ENCODE measurements at places on chromosomes 16 and 17.

GRCh38 chr17:76307966-76308338 lies at the start of gene QRICH2:
Gene QRICH2 (minus strand): TSS chr17:76308276. CDS start chr17:76307998, 278 bp downstream.
- no peak for DNase-seq

GRCh38 chr16:20410121-20410723 lies 888 bp downstream of the ACSM5 start:
- no peak for DNase-seq

- no peak for DNase-seq
Observed at GRCh38 chr16:84138824-84139627, 6.0 kb downstream of the HSDL1 start.

- DNase-seq, result no peak
Observed at GRCh38 chr17:82225368-82226029, 3.3 kb upstream of the SLC16A3 start.

- DNase-seq, result no peak
Observed at GRCh38 chr16:3536271-3536731, 35.5 kb downstream of the CLUAP1 start.

DNA sequence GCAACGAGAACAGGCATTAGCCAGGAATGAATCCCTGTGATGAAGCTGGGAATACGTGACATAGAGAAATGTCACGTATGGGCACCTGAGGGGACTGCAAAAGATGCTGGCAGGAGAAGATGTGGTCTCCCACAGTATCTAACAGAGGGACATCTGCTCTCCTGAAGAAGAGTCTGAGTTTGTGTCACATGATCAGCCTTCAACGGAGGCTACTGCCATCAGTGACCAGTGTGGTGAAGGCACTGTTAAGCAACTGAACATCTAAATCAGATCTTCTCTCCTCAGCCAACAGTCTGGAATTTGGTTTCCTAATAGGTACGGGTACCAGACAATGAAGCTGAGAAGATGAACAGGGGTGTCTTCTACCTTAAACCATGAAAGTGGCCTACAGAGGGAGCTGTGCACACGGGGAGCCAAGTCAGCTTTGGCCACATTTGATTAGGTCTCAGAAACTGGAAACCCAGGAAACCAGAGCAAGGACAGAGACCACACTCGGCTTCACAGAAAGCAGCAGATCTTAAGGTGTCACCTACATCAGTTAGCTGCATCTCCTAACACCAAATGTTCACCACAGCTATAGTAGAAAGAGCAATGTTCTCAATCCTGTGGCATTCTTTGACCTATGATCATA lies 41.8 kb downstream of the BRD7 start:
- DNase-seq, result no peak

DNA sequence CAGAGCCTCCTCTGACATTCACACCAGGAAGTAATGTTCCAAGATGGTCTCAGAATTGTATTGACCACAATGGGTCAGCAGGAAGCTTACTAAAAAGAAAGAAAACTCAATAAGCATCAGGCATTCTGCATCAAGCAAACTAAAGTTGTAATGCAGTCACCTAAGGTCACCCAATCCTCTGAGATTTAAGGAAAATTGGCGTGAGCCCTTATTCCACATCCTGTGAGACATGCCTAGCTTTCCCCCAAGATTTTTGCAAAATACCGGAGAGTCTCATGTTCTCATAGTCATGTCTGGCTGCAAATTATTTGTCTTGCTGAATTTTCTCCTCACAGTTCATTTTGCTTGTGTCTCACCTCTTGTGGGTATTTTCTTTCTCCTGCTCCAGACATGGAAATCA lies 417.1 kb upstream of the SOX9 start:
- no peak for DNase-seq

Data from hypothalamus (tissue), 51 donors.